Adrenal gland (tissue), 19 donors: ENCODE measurements at places on chromosomes 5 and 9.

- no peak for DNase-seq
- no peak overlapping the region for H3K4me3 ChIP-seq
- no peaks in the 10 kb centered on the region for H3K4me1 ChIP-seq
- H3K27ac ChIP-seq: no peak overlapping the region
- no peaks in the 10 kb centered on the region for H3K36me3 ChIP-seq
Observed at GRCh38 chr9:115254287-115255180, 136.6 kb upstream of the TNC start.

GRCh38 chr5:59430066-59430685 lies 463.4 kb downstream of the PDE4D start:
- DNase-seq: no peak
- H3K27me3 ChIP-seq: no peaks in the 10 kb centered on the region
- H3K4me3 ChIP-seq: no peak overlapping the region
- H3K4me1 ChIP-seq: no peaks in the 10 kb centered on the region
- no peaks in the 10 kb centered on the region for H3K36me3 ChIP-seq

DNA sequence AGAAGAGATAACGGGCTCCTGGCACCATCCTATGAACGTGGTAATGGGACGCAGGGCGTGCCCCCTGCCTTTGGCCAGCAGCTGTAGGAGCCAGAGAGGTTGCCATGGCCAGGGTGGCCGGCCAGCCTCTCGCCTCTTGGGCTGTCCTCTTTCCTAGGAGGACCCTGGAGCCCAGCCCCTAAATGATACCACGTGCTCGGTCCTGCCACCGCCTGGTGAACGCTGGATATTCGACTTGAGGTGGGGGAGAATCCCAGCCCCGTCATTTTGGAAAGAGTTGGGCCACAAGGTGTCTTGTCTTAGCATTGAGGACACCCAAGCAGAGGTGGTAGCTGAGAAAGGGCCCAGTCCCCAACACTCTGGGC lies 391 bp upstream of the NRG2 start:
- H3K36me3 ChIP-seq: no peaks in the 10 kb centered on the region
- H3K4me1 ChIP-seq: peaks cover 24% of the 10 kb centered on the region
- H3K27me3 ChIP-seq: no peaks in the 10 kb centered on the region
- H3K27ac ChIP-seq: peak overlapping the region; percentile 85
- H3K4me3 ChIP-seq: peak overlapping the region; percentile 91
- no peak for DNase-seq

GRCh38 chr5:454936-455335 lies 12.0 kb downstream of the EXOC3 start:
- H3K36me3 ChIP-seq: no peaks in the 10 kb centered on the region
- no peak overlapping the region for H3K4me3 ChIP-seq
- H3K4me1 ChIP-seq: no peaks in the 10 kb centered on the region
- no peak for DNase-seq
- no peaks in the 10 kb centered on the region for H3K27me3 ChIP-seq

DNA sequence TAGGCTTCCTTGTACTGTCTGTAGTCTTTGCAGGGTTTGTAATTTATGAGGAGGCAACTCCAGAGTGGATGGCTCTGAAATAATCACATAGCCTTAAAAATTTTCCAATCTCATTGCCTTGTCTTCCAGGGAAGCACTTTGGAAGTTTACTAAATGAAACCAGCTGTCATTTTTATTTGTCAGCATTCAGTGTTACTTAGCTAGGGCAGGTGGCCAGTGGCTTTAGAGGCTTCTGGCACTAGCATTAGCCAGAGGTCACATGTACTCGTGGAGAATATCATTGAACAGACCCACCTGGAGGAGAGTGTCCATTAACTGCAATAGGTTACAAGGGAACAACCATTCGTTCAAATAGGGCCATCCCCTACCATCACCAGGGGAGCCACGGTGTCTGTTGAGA lies 160.3 kb upstream of the SLC28A3 start:
- DNase-seq: no peak
- H3K27ac ChIP-seq: no peak overlapping the region
- no peaks in the 10 kb centered on the region for H3K36me3 ChIP-seq

GRCh38 chr5:150246429-150246828 lies 43.1 kb downstream of the CAMK2A start:
- H3K36me3 ChIP-seq: no peaks in the 10 kb centered on the region
- no peak for DNase-seq
- no peaks in the 10 kb centered on the region for H3K27me3 ChIP-seq

DNA sequence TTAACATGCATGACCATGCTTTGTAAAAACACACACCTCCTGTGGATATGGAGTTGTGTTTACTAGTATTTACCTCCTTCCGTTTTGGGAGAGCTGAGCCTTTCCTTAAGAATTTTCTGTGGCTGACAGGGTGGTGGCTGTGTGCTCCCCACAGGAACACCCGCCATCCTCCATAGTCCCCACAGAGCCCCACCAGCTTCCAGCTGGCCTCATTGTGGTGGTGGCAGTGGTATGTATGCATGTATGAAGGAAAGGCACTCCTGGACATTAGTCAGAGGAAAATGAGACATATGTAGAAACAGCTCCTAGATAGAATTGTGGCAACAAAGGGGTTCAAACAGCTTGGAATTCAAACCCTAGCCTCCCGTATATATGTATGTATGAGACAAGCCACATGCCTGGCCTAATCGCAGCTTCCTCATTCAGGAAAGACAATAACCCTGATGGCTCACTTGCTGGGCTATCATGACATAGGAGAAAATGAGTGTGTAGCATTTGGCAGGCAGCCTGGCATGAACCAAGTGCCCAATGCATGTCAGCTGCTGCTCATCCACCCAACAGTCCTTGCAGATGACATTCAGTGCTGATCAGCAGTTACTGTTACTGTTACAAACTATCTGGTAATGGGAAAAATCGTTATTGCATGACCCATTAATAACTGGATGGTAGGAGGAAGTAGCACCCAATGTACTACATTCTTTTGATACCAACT lies 459.7 kb downstream of the EBF1 start:
- no peak overlapping the region for H3K4me3 ChIP-seq
- H3K4me1 ChIP-seq: no peaks in the 10 kb centered on the region
- no peak overlapping the region for H3K27ac ChIP-seq
- no peaks in the 10 kb centered on the region for H3K27me3 ChIP-seq
- H3K36me3 ChIP-seq: no peaks in the 10 kb centered on the region

GRCh38 chr5:179241175-179241574 lies 104.1 kb downstream of the ADAMTS2 start:
- H3K27ac ChIP-seq: no peak overlapping the region
- DNase-seq: no peak
- no peaks in the 10 kb centered on the region for H3K27me3 ChIP-seq
- no peak overlapping the region for H3K4me3 ChIP-seq
- no peaks in the 10 kb centered on the region for H3K4me1 ChIP-seq

- no peak overlapping the region for H3K4me3 ChIP-seq
- no peaks in the 10 kb centered on the region for H3K27me3 ChIP-seq
- no peaks in the 10 kb centered on the region for H3K4me1 ChIP-seq
- no peak overlapping the region for H3K27ac ChIP-seq
- no peak for DNase-seq
- no peaks in the 10 kb centered on the region for H3K36me3 ChIP-seq
Observed at GRCh38 chr5:41978676-41979075, 53.6 kb downstream of the FBXO4 start.

DNA sequence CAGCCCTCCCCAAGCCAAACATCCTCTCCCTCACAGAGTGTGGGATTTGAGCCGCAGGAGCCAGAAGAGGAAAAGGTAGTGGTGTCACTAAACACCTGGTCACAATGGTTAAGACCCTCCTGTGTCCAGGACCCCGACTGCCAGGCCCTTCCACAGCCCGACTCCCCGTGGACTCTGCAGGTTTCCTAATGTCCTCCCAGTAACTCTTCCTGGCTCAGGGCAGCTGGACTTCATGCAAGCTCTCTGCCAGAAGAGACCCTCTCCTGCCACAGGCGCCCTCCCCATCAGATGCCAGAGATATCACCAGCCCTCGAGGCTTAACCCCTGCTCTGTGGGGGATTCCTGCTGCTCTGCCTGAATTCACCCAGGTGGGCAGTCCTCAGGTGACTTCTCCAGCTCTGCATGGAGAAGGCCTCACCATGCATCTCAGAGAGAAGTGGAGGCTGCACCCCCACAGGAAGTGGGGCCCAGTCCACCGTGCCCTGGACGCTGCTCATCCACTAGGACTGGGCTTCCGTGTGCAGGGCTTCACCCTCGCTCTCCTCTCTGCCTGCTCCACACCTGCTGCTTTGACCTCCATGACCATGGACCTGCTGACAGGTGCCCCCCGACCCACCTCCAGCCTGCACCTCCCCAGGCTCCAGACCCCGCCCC lies 111.2 kb downstream of the ADAMTS2 start:
- no peaks in the 10 kb centered on the region for H3K27me3 ChIP-seq
- H3K27ac ChIP-seq: no peak overlapping the region
- DNase-seq: no peak
- no peaks in the 10 kb centered on the region for H3K36me3 ChIP-seq
- H3K4me3 ChIP-seq: no peak overlapping the region
- no peaks in the 10 kb centered on the region for H3K4me1 ChIP-seq

GRCh38 chr5:146788898-146789297 lies 89.7 kb downstream of the PPP2R2B start:
- H3K4me1 ChIP-seq: peaks cover 4% of the 10 kb centered on the region
- DNase-seq: no peak
- no peak overlapping the region for H3K4me3 ChIP-seq
- H3K27ac ChIP-seq: no peak overlapping the region
- no peaks in the 10 kb centered on the region for H3K27me3 ChIP-seq

- DNase-seq: no peak
- H3K36me3 ChIP-seq: no peaks in the 10 kb centered on the region
- H3K27me3 ChIP-seq: no peaks in the 10 kb centered on the region
- no peak overlapping the region for H3K4me3 ChIP-seq
Observed at GRCh38 chr9:96412174-96412913, 5.8 kb downstream of the ZNF367 start.

GRCh38 chr5:56588636-56589480 lies 226.5 kb upstream of the MAP3K1 start:
- H3K36me3 ChIP-seq: no peaks in the 10 kb centered on the region
- no peaks in the 10 kb centered on the region for H3K27me3 ChIP-seq
- H3K4me3 ChIP-seq: no peak overlapping the region
- H3K27ac ChIP-seq: no peak overlapping the region
- H3K4me1 ChIP-seq: peaks cover 7% of the 10 kb centered on the region

GRCh38 chr5:147689426-147689825 lies 93.1 kb downstream of the JAKMIP2 start:
- no peak overlapping the region for H3K4me3 ChIP-seq
- H3K27me3 ChIP-seq: no peaks in the 10 kb centered on the region
- peak overlapping the region; percentile 6 for H3K27ac ChIP-seq

- no peaks in the 10 kb centered on the region for H3K36me3 ChIP-seq
- no peak overlapping the region for H3K27ac ChIP-seq
- no peaks in the 10 kb centered on the region for H3K4me1 ChIP-seq
- H3K4me3 ChIP-seq: no peak overlapping the region
- no peak for DNase-seq
- H3K27me3 ChIP-seq: no peaks in the 10 kb centered on the region
Observed at GRCh38 chr5:153043886-153044285, 446.6 kb upstream of the GRIA1 start.

- H3K27ac ChIP-seq: no peak overlapping the region
- no peak for DNase-seq
- H3K27me3 ChIP-seq: no peaks in the 10 kb centered on the region
- no peak overlapping the region for H3K4me3 ChIP-seq
- no peaks in the 10 kb centered on the region for H3K36me3 ChIP-seq
Observed at GRCh38 chr5:177336112-177336511, 15.4 kb downstream of the LMAN2 start.

GRCh38 chr9:27787891-27788290 lies 214.6 kb upstream of the C9orf72 start:
- no peaks in the 10 kb centered on the region for H3K27me3 ChIP-seq
- no peak for DNase-seq
- no peaks in the 10 kb centered on the region for H3K36me3 ChIP-seq

DNA sequence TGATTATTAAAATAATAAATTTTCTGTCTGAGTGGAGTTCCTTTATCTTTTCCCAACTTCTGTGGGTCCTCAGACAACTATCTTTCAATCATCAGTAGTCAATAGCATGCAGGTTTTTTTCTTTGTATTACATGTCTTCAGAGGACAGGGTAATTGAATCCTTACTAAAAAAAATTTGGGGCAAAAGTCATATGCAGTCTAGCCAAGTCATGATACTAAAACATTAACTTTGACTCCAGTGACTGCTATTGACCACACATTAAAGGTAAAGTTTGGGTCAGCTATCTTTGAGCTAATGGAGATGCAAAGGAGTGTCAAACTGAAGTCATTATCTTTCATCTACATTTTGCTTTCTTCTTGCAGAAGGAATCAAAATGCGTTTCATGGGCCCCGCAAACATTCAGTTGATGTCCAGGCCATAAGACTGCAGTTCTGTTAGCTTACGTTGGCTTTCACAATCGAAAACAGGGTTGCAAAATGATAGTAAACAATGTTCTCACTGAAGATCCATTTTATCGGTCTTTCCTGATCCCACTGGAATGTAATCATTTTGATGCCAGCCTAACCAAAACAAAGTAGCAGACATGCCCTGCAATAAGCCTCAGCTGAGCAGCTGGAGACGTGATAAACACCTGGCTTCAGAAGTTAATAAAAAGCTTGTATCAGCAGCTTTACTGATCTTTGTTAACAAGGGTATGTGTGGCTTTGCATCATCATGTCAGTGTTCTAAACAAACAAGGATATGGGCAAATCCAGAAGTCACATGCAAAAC lies 186.1 kb upstream of the PRLR start:
- no peaks in the 10 kb centered on the region for H3K4me1 ChIP-seq
- DNase-seq: no peak
- H3K36me3 ChIP-seq: no peaks in the 10 kb centered on the region
- no peaks in the 10 kb centered on the region for H3K27me3 ChIP-seq

DNA sequence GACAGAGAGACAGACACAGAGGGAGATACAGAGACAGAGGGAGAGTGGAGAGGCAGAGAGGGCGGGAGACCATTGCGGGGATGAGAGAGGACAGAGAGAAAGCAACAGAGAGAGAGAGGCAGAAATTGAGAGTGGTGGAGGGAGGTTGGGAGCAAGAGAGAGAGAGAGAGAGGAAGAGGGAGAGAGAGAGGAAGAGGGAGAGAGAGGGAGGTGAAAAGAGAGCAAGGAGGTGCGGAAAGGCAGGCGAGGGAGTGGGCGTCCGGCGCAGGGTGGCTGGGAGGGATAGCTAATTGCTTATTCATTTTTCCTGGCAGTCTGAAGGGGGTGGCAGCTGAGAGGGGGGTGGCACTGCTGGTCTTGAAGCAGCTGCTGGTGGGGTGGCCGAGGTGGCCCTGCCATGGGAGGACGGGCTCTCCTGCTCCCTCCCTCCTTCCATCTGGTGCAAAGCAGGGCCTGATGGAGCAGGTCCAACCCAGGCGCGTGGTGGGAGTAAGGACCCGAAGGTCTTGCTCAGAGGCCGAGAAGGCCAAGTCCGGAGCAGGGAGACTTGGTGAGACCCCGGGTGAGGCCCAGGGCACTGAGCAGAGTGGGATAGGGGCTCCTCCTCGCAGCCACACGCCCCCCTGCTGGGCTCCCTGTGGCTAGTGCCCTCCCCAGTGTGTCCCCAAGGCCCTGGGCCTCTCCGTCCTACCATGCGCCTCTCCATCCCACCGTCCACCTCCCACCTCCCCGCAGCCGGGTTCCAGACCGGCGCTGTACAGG lies 25.3 kb upstream of the RNU6ATAC start:
- H3K27ac ChIP-seq: no peak overlapping the region
- H3K27me3 ChIP-seq: no peaks in the 10 kb centered on the region
- H3K36me3 ChIP-seq: no peaks in the 10 kb centered on the region
- no peak for DNase-seq
- no peak overlapping the region for H3K4me3 ChIP-seq
